ENCODE measurements at places on chromosomes 13 and 19.

- no peak for DNase-seq
Observed at GRCh38 chr13:37069597-37070103, 10.2 kb upstream of the SUPT20H start.

DNA sequence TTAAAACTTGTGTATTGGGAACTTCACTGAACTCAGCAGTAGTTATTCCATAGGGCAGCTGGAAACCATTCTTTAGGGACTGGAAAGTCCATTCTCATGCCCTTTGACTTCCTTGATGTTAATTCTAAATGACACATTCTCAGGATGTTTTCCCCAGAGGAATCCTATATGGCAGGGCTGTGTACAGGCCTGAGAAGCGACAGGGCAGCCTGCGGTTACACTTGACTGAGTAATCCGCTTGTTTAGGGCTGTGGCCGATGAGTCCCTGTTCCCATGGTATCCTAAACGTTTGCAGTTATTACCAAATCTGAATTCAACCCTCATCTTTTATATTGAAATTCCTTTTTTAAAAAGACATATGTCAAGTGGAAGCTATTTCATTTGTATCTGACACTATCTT is 83.5 kb downstream of the COL4A2 start:
- DNase-seq, result peak; percentile 93

DNA sequence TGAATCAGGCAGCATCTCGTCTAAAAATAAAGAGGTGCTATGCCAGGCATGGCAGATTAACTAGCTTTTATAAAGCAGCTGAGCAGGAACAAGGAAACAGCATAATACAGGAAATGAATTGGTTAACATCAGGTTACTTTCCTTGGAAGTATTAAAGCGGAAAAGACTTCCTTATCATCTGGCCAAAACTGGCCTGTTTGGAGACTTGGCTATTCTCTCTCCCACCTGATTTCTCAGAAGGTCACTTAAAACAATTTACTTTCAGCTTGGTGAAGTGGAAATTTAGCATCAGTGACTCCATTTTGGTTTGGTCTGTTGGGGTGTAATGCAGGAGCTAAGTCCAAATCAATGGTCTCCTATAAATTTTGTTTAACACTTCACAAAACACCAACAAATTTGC is 191.6 kb downstream of the NUFIP1 start:
- no peak for DNase-seq

DNA sequence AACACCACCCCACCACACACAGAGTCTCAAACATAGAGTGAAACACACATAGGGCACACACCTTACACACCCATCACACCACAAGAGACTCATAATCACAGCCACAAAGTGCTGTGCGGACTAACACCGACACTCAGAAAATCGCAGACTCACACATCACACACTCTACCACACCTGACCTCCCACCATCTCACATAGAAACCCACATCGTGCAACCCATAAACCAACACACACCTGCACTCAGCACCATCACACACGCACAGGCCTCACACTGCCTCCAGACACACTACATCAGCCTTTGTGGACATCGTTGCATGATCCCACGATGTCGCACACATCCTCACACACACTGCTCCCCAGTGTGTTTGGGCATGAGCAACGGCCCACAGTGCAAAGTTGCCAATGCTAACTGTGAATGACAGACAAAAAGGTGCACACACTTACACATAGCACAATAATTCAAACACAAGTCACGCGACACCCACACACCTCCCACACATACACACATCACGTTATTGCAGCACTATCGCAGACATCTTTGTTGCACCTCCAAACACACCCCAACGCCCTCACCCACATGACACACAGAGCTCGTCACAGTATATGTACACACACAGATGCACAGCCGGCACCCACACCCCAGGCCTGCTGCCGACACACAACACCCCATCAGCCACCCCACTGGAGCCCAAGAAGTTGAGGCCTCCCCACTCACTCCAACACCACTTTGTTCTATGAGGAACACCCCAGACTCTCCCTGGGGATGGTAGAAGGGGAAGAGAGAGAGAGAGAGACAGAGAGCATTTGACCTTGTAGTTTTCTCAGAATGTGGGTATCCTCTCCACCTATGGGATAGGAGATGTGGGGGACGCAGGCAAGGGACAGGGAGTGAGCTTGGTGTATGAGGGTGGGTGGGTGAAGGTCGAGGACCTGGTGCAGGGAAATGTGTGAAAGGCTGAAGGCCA is 1.2 kb upstream of the ATP1A3 start:
- no peak for DNase-seq

DNA sequence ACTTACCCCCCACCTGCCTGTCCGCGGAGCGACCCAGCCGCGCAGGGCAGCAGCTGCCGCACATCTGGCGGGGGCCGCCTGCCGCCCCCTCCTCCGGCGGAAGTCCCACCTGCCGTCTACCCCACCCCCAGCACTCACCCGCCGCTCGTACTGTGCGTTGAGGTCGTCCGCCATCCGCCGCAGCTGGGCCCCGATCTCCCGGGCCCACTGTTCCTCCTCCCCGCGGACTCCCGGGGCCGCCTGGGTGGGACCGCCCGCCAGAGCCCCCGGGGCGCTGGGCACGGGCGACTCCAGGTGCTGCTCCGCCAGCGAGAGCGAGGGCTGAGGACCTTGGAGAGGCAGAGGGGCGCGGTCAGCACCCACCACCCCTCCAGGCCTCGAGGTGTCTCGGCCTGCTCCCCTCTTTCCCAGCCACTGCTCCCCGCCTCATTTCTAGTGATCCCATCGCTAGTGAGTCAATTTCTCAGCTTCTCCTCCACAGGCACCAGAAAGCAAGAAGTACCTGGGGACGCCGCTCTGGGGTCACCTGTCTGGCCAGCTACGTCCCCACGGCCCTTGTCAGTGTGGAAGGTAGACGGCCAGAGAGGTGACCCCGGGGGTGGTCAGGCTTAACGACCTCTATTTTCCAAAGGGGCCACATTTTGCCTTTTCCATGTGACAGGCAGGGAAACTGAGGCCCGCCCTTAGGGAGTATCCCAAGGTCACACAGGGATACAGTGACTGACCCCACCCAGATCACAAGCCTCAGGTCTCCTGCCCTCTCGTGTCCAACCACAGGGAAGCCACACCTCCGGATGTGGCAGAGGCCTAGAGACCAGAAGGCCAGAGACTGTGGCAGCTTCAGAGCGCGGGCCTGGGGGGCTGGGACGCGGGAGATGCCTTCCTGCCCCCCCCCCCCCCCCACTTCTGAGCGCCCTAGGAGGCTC is 4.3 kb downstream of the BBC3 start:
- DNase-seq, result no peak

Measured in skeletal muscle cell (primary cell).